ENCODE measurements at places on chromosomes 1 and 21. TPM values are rescaled to one million over a fixed set of nuclear protein-coding genes. Genes with fewer than 3 reads are reported as not detected.

GRCh38 chr1:98385652-98386051, 275.9 kb upstream of the SNX7 start:
- no peak for DNase-seq

GRCh38 chr1:9161963-9162362, 33.1 kb upstream of the GPR157 start:
- no peak for DNase-seq

GRCh38 chr1:167614851-167615250, 15.2 kb upstream of the RCSD1 start:
- DNase-seq = no peak

- DNase-seq = no peak
Measured at GRCh38 chr1:187755536-187755935, 926.8 kb downstream of the PLA2G4A start.

DNA sequence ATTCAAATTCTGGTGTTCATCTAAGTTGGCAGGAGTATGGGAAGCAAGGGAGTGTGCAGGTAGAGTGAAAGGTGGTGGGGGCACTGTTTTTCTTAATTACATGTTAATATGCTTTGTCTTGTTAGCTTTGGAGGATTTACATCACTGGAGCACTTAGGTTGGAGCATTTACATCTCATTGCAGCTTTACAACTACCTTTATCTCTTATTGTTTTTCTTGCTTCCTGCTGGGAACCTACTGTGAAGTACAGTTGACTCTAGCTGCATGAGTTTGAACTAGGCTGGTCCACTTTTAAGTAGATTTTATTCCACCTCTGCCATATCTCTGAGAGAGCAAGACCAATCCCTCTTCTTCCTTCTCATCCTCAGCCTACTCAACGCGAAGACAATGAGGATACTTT, 554.8 kb upstream of the B3GALT2 start:
- no peak for DNase-seq

DNA sequence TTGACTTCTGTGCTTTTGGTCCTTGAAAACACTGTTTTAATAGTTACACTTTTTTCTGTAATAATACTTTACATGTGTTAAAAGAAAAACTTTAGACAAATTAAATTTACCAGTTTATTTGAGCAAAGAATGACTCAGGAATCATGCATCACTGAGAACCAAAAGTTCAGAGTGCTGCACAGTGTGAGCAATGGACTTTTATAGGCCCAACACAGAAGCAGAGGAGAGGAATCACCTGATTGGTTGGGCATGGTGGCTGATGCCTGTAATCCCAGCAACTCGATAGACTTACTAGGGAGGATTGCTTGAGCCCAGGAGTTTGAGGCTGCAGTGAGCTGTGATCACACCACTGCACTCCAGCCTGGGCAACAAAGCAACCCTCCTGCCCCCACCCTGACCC, 29.3 kb downstream of the ZNF648 start:
- no peak for DNase-seq

DNA sequence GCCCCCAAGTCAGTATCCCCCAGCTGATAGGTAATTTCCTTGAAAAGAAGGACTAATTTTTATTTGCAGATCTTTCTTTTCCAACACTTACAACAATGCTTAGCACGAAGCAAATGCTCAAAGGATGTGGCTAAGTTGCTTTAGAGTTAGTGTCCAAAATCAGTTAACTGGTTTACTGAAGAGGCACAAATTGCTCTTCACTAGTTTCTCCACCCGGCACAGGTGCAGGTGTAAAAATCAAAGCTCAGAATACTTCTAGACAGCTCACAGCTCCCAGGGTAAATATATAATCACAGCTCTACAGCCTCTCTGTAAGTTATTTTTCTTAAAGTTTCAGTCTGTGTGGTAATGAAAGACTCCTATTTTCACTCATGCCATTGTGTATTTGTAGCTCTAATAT, 361.8 kb downstream of the NEGR1 start:
- DNase-seq = no peak

GRCh38 chr1:234288946-234289345, 84.3 kb upstream of the COA6 start:
- DNase-seq = no peak

- no peak for DNase-seq
Measured at GRCh38 chr1:67833602-67833940, 304 bp upstream of the GNG12 start.

DNA sequence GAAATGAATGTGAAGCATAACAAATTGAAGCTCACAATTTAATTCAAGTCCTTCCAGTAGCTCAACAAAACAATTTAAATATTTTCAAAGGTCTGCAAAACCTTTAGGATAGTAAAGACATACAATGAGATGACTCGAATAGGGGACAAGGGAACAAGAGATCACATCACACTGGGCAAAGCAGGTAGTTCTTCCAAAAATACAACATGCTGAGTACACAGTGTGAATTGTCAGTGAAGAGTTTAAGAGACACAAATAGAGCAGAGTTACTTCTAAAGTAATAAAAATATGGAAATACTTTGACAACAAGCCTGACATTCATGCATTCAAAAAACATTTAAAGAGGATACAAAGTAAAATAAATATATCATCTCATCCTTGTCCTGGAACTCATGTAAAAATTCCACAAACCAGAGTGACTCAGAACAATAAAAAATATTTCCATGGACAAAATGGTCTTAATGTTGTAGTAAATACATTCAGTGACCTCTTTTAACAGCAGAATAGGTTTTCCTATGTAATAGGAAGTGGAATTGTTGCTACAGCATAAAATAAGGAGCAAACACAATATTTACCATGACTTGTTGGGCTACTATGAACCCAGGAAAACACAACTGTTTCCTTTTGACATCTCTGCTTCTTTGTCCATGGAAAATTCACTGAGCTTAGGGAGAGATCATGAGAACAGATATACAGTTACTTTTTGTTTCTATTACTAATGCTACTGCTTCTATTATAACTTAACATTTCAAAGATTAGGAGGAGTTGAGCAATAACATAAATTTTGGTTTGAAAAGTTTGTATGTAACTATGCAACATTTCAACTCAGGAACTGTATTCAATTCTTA, 83.7 kb upstream of the BCL10 start:
- no peak for DNase-seq

DNA sequence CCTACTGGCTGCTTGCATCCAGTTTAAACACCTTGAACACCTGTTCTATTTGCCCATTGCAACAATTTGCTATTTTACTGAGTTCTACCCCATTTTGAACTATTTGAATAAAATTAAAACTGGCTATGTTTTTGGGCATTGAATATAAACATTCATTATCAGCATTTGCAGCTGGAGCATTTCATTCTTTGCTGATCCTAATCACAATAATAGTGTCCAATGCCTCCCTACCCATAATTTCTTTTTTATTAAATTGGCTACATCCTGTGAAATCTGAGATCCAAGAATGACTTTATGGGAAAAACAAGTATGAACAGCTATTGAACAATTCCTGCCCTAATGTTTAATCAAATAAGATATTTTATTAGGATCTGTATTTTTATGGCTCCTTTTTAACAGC, 447.9 kb downstream of the PLA2G4A start:
- DNase-seq = no peak

GRCh38 chr1:225825607-225826007, 15.7 kb downstream of the EPHX1 start:
- DNase-seq = no peak

DNA sequence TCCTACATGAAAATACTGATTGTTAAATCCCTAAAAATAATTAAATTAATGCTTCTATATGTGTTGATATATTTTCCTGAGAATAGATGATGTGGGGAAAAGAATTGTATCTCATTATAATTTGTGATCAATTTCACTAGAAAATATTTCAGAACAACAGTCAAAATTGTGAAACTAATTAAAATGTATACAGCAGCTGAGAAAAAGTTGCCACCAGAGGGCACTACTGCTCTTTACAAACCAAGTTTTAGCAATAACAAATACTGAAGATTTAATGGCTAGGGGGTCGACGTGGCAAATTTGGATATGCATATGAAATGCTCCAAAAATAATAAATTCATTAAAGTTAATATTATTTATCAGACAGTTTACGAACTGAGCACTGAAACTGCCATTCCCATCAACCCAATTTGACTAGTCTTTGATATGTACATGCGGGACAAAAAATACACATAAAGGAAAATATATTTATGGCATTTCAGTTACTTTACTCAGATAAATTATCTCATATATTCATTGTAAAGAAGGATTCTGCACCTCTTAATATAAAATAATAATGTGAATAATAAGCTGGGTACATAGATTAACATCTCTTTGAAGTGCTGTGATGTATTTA, 96.3 kb upstream of the TMPRSS15 start:
- no peak for DNase-seq

GRCh38 chr1:201970334-201971159, 11.9 kb upstream of the RNPEP start:
- no peak for DNase-seq

DNA sequence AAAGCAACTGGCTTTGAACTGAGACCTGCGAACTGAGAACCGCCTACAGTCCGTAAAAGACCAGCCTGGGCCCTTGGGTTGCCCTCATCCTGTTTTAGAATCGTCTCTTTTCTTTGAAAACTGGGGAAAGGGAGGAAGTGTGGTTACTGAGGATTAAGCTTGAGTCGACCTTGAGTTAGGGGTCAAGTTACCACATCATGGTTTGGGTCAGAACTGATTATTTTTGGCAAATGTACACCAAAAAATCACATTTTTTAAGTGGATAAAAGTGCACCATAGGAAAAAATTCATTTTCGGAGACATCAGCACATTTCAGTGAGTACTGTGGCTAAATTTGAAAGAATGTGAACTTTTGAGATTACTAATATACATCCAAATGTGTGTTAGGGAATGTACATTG, 76.9 kb upstream of the KAZN start:
- no peak for DNase-seq

GRCh38 chr1:205434738-205435137, 12.9 kb upstream of the LEMD1 start:
- no peak for DNase-seq

Gene LDLRAD1
- 13.7 TPM for total RNA-seq

Gene DNM3
- total RNA-seq = 12.4 TPM

Gene OLFML3
- total RNA-seq = 38.9 TPM

Gene CD101
- 105 TPM for total RNA-seq

Gene AMY1C
- total RNA-seq = 35.3 TPM

Gene FAM72C
- total RNA-seq = not detected

Gene MXRA8
- 39.3 TPM for total RNA-seq
